ENCODE measurements at places on chromosomes 4 and X.

DNA sequence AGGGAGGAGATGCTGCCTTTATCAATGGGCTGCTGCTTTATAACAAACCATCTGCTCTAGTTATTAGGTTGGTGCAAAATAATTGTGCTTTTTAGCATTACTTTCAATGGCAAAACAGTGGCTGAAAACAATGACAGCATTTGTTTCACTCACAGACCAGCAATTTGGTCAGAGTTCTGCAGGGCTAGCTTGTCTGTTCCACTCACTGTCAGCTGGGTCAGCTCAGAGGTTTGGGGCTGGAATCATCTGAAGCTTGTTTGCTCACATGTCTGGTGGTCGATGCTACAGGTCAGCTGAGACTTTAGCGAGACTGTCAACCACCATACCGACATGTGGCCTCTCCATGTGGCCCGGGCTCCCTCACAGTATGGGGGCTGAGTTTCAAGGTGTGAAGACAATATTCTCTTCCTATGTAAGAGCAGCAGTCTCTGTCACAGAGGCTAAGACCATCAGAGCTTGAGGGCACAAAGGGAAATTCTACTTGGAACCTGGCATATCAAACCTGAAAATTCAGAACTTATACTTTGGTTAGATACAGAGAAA lies 81.3 kb upstream of the LIMCH1 start:
- DNase-seq, result no peak

- DNase-seq, result no peak
Observed at GRCh38 chr4:125781651-125782050, 466.9 kb downstream of the FAT4 start.

- no peak for DNase-seq
Observed at GRCh38 chrX:100264200-100264599, 145.9 kb downstream of the PCDH19 start.

GRCh38 chr4:131084997-131085396 lies 1989.0 kb downstream of the C4orf33 start:
- DNase-seq, result no peak

- no peak for DNase-seq
Observed at GRCh38 chr4:8846826-8847225, 24.8 kb downstream of the HMX1 start.

GRCh38 chrX:149013081-149013480 lies 492.0 kb downstream of the IDS start:
- no peak for DNase-seq

- DNase-seq, result no peak
Observed at GRCh38 chrX:82292803-82293202, 1090.9 kb downstream of the SH3BGRL start.

GRCh38 chrX:30981968-30982367 lies 89.9 kb downstream of the FTHL17 start:
- DNase-seq, result no peak

DNA sequence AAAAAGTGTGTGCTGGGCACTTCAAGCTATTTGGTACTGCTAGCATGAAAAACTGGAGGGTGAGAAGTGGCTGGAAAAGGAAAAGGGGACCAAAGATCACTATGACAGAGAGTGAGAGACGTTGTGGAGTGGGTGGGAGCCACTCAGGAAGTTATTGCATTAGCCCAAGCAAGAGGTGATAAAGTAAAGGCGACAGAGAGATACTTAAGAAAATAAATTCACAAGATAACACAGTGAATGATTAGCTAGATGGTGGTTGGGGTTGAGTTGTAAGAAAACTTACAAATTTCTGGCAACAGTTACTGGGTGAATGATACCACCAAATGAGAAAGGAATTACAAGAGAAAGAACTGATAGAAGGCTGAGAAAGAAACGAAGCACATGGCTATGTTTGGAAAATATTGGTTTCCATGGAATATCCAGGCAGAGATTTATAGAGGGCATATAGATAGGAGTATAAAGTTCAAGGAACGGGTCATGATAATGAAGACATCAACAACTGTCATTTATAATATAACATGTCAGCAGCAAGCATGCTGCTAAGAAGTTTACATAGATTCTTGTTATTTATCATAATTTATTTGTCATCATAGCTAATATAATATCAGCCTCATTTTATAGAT lies 60.7 kb downstream of the CASK start:
- DNase-seq, result no peak

GRCh38 chr4:78567500-78568060 lies 16.0 kb downstream of the ANXA3 start:
- DNase-seq, result no peak

DNA sequence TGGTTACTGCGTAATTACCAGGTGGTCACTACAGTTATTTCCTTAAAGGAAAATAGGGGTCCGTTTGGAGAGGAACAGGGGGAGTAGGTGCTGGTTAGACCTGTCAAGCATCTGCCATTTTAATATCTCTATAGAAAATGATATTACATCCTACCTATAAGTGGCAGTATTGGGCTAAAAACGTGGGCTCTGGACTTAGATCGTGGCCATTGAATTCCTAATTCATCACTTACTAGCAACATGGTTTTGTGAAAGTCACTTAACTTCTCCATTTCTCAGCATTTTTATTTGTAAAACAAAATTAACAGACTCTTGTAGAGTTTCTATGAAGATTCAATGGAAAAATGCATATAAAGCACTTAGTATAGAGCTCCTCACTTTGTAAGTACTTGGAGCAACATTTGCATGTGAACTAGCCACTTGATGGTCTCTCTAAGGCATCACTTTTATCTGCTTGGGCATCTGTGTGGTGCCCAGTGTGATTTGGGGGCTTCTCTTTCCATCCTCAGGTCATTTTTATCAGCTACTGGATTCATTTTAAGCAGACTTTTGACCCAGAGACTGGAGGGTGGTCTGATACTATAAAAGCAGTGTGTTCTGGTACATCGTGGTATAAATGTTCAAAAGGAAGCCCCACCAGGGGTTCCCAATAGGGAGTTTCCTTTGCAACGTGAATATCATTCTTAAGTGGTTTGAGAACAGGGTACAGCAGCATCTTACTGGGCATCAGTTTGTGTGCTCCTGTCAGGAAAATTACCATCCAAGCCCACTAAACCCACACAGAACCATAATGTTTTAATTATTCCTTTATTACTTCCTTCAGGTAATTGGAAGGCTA lies 42.7 kb upstream of the RASSF6 start:
- no peak for DNase-seq

DNA sequence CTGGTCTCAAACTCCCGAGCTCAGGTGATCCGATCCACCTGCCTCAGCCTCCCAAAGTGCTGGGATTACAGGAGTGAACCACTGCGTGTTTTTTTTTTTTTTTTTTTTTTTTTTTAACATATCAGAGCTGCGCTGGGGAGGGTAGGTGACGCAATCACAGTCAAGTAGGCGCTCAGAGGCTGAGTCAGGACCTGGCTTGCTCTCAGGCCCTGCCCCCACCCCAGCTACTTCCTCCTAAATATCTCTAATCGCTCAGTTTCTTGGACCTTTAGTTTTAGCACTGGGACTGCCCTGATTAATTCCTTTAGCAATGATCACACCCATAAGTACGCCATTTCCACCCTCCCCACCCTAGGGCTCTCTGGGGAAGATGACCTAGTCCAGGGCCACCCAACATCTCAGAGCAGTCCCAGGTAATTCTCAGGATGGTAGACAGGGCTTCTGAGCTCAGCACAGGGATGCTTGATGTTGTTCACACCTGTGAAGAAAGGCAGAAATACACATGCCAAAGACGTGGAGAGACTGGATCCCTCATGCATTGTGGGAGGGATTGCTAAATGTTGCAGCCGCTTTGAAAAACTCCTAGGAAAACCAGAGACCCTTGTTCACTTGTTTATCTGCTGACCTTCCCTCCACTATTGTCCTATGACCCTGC lies 50.2 kb downstream of the DDX3X start:
- no peak for DNase-seq

GRCh38 chr4:113480109-113480508 lies 281.4 kb downstream of the CAMK2D start:
- no peak for DNase-seq

DNA sequence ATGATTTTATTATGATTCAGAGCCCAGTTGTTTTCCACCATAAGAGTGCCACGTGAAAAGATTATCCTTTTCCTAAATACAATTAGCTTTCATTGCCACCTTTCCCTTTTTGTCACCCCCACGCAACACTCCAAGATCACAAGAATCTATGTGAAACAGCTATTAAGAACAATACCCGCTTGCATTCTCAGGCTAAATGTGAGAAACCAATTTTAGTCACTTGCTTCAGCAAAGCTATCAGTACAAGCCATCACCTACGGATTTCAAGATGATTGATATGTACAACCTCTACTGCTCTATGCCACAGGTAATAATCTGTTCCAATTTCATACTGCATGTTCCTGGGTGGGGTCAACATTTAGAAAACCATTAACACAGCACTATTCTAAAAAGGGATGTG lies 2.5 kb downstream of the ATP11C start:
- no peak for DNase-seq

GRCh38 chrX:135434258-135435138 lies 12.8 kb downstream of the SMIM10L2A start:
- DNase-seq, result no peak

GRCh38 chrX:118780911-118781310 lies 42.7 kb upstream of the ZCCHC12 start:
- DNase-seq, result no peak

- no peak for DNase-seq
Observed at GRCh38 chrX:41559235-41560052, 112.3 kb downstream of the NYX start.

DNA sequence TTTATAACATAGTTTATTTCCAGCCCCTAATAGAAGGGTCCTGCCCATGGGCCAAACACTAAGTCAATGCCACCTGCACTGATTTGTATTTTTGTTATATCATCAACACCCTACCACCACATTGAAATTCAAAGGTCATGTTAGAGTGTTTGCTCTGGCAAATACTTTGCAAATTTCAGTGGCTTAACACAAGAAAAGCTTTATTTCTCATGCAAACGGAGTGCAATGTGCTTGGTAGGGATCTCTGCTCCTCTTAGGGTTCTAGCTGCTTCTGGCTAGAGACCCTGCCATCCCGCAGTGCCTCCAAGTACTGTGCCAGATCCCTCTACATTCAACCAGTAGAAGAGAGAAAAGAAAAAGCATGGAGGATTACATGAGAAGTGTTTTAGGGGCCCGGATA lies 230.8 kb upstream of the TET2 start:
- no peak for DNase-seq

DNA sequence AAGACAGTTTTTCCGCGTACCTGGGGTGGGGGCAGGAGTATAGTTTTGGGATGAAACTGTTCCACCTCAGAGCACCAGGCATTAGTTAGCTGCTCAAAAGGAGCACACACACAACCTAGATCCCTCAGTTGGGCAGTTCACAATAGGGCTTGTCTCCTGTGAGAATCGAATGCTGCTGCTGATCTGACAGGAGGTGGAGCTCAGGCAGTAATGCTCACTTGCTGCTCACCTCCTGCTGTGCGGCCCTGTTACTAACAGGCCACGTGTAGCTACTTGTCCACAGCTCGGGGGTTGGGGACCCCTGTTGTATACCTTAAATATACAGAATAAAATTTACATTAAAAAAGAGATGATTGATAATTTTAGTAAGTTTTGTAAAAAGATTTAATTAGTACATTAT lies 191.5 kb downstream of the SLC7A11 start:
- no peak for DNase-seq

- no peak for DNase-seq
Observed at GRCh38 chr4:85028910-85029309, 62.4 kb upstream of the WDFY3 start.

DNA sequence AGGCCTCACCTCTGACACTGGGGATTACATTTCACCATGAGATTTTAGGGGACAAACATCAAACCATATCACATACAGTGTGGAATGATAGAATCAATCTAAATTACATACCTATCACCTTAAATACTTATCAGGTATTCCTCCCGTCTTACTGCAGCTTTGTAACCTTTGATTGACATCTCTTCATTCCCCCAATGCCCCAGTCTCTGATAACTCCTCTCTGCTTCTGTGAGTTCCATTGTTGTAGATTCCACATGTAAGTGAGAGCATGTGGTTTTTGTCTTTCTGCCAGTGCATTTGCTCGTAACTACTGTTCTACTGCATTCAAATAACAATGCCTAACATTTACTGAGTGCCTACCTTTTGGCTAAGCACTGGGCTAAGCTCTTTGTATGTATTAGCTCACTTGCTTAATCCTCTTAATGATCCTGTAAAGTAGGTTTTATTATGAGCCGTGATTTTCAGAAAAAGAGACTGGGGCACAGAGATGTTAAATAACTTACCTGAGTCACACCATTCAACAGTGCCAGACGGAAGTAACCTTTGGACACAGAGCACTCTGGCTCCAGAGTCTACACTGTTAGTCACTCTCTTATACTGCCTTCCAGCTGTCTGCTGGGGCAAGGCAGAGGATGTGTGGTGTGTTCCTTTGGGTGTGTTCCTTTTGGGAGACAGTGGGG lies 63.7 kb upstream of the ESX1 start:
- no peak for DNase-seq

- DNase-seq, result no peak
Observed at GRCh38 chr4:67700116-67700737, 728 bp downstream of the UBA6 start.

DNA sequence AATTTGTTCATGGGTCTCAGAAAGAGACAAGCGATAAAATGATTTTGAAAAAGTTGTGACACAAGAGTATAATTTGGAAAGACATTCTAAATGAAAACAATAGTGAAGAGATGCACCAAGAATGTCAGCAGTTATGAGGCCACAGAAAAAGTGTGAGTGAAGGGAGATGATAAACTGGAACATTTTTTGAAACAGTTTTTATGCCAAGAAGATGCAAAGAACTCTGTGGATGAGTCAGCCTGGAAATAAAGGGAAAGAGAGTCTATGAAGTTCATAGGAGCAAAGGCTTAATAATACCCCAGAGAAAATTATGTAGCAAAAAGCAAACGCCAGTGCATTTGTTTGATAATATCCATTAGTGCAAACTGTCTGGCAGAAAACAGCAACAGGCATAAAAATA lies 188.4 kb upstream of the TBC1D9 start:
- no peak for DNase-seq

All from activated CD8-positive, alpha-beta memory T cell treated with anti-CD3 and anti-CD28 coated beads for 1 hour (primary cell).